ENCODE measurements at places on chromosomes 3 and 15.

- no peak for DNase-seq
Measured at GRCh38 chr3:189726277-189726676, 95.1 kb downstream of the TP63 start.

DNA sequence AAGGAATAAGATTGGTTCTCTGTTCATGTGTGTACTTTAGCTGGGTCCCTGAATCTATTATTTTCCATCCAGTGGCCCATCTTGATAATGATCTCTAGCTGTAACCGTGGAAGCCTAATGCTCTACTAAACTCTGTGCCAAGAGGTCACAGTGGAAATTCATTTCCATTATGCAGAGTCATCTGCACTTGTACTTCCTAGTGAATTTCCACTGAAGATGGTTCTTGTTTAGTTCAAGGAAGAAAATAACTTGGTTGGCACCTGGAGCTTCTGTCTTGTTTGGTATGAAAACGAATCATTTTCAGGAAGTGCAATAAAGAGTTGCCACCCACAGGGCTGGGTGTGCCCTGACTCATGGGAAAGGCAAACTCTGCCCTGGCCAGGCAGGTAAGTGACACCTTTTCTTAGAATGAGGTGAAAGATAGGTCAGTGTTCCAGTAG, 10.3 kb downstream of the LPP start:
- DNase-seq, result no peak

- DNase-seq, result no peak
Measured at GRCh38 chr3:97992547-97993173, 20.4 kb upstream of the RIOX2 start.

DNA sequence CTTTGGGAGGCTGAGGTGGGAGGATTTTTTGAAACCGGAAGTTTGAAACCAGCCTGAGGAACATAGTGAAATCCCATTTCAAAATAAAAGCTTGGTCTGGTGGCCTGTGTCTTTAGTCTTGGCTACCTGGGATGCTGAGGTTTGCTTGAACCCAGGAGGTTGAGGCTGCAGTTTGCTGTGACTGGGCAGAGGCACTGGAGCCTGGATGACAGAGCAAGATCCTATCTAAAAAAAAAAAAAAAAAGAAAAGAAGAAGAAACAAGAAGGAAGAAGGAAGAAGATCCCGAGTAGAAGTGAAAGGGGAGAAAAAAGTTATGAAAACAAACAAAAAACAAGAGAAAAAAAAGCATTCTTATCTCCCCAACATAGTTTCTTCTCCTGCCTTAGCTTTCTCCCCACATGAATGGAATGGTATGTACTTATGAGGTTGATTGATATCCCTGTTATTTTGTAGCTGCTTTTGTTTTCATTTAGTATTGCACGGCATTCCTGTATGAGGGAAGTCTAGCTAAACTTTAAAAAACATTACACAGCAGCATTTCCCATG, 42.4 kb downstream of the TMEM40 start:
- no peak for DNase-seq

GRCh38 chr3:178538056-178538455, 1.8 kb downstream of the KCNMB2 start:
- no peak for DNase-seq

All from DND-41 (cell line).